Forelimb muscle (tissue), 1 donor: ENCODE measurements at places on chromosomes 6 and 20. TPM values are rescaled to one million over a fixed set of nuclear protein-coding genes. Genes with fewer than 3 reads are reported as not detected.

GRCh38 chr20:3135507-3136070, 24.1 kb downstream of the FASTKD5 start:
- DNase-seq: no peak

ECT2L gene
- 0.29 TPM for polyA plus RNA-seq

DNA sequence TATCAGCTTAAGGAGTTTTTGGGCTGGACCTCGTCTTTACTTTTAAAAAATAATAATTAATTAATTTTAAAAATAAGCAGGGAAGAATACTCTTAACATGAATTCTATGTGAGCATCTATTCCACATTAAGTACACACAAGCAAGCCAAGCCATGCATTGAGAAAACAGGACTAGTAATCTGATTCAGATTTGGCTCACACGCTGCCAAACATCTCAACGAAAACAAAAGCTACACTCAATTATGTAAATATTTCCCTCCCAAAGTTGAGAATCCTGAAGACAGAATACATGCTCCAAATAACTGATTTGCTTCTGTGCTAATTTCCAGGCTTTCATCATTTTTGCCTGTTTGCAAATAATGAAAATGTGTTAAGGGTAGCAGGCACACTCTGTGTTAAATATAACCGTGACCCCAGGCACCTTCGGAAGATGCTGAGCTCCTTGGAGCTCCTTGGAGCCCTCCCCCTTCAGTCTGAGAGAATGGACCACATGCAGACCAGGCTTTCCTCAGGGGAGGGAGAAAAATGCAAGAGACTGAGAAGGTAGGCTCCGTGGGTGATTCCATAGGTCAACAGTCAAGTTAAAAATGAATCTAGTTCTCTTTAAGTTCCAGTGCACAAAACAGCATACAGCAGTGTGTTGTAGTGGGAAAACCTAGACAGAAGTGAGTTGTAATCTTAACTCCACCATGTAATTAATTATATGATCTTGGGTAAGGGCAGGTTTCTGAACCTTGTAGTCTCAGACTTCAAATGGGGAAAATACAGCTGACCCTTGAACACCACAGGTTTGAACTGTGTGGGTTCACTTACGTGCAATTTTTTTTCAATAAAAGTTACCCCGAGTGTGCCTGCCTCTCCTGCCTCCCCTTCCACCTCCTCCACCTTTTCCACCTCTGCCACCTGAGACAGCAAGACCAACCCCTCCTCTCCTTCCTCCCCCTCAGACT, 161.3 kb upstream of the RREB1 start:
- peak; percentile 19 for DNase-seq

BIRC7 gene
- 0.27 TPM for polyA plus RNA-seq

DNA sequence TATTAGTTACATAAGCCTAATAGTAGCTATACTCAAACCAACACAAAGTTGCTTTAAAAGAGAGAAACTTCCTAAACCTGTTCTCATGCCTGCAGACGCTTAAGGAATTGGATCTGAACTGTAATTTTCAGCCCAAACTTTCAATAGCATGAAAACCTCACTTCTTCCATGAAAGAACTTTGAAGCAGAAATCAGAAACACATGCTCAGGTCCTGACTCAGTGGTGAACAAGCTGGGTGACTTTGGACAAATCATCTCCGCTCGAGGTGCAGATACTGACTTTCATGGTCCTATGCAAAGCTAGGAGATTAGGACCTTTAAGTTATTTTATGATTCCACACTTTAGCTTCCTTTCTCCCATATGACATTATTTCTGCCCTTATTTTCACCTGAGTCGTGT, 36.5 kb downstream of the NOX3 start:
- DNase-seq: no peak
